ENCODE measurements at places on chromosomes 6 and 20. TPM values are rescaled to one million over a fixed set of nuclear protein-coding genes. Genes with fewer than 3 reads are reported as not detected.

Gene FLRT3
- total RNA-seq: 0.92 TPM

Gene TRIM10
- not detected for total RNA-seq

Gene C20orf144
- total RNA-seq: not detected

Gene HTR1B
- not detected for total RNA-seq

Gene PRSS16
- total RNA-seq: 0.85 TPM

Gene SULF2
- total RNA-seq: 49.2 TPM

Gene NKX2-4
- total RNA-seq: not detected

Gene AURKA
- 10.8 TPM for total RNA-seq

Gene COL9A1
- 4.6 TPM for total RNA-seq

Gene MCCD1
- not detected for total RNA-seq

Gene DEFB125
- total RNA-seq: not detected

DNA sequence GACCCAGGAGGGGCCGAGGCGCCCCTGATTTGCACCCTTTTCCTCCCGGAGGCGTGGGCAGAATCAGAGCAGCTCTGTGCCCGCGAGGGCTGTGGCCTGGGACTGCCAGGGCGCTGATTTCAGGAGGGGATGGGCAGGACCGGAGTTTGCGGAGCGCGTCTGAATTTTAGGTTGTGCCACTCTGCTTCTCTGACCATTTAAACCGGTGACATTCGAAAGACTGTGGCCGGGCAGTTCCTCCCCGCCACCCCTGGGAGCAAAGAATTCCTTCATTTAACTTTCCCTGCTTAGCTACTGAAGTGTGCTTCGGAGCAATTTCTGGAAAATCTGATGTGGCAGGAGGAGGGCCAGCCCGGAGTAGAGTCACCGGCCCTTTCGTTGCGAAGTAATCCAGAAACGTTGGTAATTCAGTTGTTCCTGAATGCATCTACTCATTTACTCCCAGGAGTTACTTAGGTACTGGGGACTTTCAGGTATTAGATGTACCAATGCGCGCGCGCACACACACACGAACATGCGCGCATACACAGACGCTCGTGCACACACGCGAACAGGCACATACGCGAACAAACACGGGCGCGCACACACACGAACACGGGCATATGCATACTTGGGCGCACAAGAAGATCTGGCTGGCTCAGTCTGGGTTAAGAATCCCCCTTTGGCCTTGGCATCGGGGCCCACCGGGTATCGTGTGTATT lies 568 bp downstream of the CCDC170 start:
- peak; percentile 81 for DNase-seq

DNA sequence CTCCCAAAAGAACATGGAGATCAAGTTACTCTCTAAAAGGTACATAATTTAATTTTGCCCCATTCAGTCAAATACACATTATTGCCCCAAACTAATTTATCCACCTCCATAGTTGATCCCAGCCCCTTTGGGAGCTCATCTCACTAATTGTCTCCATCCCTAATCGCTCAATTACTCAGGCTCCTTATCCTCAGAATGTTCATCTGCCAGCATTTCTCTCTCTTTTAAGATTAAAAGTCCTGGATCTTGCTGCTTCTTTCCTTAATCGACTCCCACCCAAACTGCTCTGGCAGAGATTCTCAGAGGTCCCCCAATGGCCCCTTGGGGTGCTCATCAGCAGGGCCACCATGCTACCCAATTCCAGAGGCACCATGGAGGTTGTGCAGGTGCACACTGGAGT lies 18.4 kb upstream of the NNAT start:
- no peak for DNase-seq

GRCh38 chr6:56764081-56764566 lies 121.4 kb upstream of the DST start:
- DNase-seq: no peak

DNA sequence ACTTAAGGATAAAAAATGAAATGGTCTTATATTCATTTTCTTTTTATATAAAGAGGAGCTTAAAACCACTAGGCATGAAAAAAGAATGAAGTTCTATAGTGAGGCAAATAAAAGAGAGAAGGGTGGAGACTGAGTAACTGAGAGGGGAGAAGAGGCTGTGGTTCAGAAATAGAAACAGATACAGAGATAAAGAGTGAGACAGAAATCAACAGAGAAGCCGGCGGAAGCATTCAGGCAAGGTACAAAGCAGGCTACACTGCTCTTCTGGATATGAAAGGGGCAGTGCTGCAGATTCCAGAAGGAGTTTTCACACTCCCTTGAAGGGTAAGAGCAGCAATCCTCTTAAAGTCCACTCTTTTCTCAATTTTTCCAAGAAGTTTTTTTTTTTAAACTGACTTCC lies 29.9 kb downstream of the NFATC2 start:
- no peak for DNase-seq

- no peak for DNase-seq
Observed at GRCh38 chr6:153957394-153957793, 81.6 kb upstream of the OPRM1 start.

- peak; percentile 79 for DNase-seq
Observed at GRCh38 chr20:40493071-40493470, 196.0 kb downstream of the MAFB start.

GRCh38 chr6:170174124-170174770 lies 116.6 kb downstream of the DLL1 start:
- DNase-seq: peak; percentile 53

DNA sequence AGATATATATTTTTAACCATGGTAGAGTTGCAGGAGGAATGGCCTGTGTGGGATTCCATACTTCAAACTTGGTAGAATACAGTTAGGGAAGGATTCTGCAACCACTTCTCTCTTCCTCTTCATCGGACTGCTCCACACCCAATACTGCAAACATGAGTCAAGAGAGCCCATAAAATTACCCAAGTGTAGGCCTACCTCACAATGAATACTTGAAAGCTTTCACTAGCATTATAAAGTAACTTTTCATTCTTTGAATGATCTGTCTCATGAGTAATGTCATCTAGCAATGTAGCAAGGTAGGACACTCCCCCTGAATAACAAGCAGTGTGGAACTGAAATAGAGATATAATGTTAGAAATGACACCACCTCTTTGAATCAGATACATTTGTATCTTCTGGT lies 79.4 kb downstream of the FOXC1 start:
- DNase-seq: no peak

- no peak for DNase-seq
Observed at GRCh38 chr6:26183237-26183580, 96.0 kb downstream of the HFE start.

- no peak for DNase-seq
Observed at GRCh38 chr6:23424584-23424983, 701.4 kb upstream of the NRSN1 start.

GRCh38 chr6:18306977-18307376 lies 42.6 kb upstream of the DEK start:
- no peak for DNase-seq

DNA sequence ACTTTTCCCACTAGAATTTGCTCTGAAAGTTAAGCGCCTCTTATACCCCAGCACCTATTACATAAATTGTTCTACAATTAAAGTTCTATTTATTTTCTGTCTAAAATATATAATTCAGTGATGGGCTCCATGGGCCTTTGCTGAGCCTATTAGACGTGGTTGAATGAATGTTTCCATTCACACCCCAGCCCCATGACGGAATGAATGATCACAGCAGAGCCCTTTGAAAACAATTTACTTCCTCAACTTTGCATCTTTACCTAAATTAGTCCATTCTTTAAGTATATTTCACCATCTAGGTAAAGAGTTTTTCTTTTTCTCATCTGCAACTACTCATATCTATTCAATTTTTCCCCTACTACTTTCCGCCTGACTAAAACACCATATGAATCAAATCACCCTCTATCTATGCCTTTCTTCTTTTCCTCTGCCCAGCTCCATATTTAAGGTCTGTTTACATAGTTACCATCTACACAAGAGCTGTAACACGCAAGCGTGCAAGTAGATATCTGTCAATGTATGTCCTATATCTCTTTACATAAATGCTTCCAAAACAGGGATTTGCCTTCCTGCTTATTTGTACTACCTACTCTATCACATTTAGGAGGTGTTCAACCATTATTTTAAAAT lies 69.7 kb downstream of the ECT2L start:
- DNase-seq: no peak

DNA sequence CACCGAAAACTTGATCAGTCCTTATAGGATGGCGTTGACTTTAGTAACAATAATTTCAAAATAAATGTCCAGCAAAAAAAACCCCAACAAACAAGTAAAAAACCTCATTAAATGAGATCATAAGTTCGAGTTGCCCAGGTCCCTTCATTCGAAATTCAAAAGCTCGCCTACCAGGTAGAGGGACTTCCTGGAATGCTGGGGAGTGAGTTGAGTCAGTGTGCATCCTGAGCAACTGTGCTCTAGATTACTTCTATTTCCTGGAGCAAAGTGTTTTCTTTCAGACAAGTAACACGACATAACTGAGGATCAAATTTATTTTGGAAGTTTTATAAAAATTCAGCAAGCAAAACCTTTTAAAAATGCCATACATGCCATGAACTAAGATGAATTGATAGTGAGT lies 511.9 kb upstream of the CITED2 start:
- no peak for DNase-seq

GRCh38 chr20:14193885-14194284 lies 143.5 kb downstream of the FLRT3 start:
- DNase-seq: no peak

DNA sequence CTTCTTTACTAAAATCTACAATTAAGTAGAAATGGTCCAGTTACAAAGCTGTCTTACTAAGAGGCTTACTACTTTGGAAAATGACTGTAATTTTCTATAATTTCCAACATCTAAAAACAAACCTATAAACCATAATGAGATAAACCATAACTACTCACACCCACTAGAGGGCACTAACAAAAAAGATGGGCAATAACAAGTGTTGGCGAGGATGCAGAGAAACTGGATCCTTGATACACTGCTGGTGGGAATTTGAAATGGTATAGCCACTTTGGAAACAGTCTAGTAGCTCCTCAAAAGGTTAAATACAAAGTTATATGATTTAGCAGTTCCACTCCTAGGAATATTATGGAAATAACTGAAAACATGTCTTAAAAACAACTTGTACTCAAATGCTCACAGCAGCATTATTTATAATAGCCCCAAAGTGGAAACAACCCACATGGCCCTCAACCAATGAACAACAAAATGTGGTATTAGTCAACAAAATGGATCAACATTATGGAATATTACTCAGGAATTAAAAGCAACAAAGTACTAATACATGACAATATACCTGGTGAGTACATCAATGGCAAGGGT lies 50.6 kb downstream of the GJA10 start:
- DNase-seq: no peak

GRCh38 chr6:113732384-113732966 lies 124.7 kb upstream of the MARCKS start:
- DNase-seq: peak; percentile 67

GRCh38 chr6:41997456-41997855 lies 52.9 kb upstream of the TAF8 start:
- DNase-seq: no peak

DNA sequence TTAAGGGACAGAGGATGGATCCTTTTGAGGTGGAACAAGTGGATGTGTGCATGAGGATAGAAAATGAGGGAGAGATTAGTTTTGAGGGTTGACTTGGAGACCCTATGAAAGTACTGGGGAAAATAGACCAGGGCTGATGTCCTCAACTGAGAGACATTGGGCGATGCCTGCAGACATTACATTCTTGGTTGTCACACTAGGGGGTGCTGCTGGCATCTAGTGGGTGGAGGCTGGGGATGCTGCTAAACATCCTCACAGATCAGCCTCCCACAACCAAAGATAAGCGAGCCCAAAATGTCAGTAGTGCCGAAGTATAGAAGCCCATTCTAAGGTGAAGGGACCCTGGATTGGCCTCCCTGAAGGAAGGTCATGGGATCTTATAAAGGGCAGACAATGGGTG lies 63.3 kb downstream of the MOCS1 start:
- no peak for DNase-seq

DNA sequence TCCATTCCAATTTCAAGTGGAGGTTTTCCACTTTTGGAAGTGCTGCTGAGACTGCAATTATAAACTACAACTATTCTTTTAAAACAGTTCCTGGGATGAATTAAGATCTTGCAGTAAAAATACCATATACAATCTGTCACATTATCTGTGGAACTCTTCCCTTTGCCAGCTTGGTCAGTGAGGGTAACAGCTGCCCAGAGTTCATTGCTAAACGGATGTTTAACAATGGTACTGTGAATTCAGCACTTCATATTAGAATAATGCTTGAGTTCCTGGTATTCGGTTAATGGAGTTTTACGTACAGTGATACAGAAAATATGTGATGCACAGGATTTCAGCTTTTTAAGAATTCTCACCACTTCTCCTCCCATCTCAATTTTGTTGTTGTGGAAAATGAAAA lies 51.5 kb downstream of the KCNS1 start:
- no peak for DNase-seq

DNA sequence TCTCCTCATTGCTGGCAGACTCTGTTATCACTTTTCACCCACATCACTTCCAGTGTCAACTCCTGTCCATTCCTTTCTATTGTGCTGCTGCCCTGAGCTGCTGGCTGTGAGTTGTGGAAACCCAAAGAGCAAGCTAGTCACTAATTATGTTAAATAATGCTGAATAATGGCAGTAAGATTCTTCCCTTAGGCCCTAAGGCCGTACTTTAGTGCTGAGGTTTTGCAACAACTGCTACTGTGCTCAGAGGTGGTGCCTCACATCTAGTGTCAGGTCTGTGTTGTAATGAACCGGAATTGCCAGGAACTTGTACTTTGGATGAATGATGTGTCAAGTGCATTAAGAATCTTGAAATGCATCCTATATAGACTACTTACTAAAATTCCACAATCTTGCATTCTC lies 372.2 kb upstream of the RNF217 start:
- DNase-seq: no peak

GRCh38 chr6:167350731-167351655 lies 26.1 kb downstream of the TTLL2 start:
- DNase-seq: peak; percentile 56

DNA sequence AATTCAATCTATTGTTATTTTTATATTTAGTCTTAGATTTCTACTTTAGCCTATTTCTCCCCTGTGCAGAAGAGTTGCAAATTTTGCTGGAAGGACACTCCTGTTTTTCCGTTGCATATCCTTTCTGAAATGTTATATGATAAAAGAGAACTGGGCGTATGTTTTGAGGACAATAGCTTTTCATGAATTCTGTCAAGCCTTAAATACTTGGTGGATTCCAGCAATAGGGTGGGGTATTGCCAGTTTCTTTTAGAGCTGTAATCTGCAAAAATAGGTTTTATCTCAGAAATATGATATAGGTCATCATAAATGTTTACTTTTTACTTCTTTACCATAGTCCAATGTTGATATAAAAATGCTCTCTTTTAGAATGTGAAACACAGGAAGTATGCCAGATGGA lies 42.0 kb downstream of the VTA1 start:
- DNase-seq: no peak

GRCh38 chr6:2101213-2101612 lies 144.2 kb downstream of the GMDS start:
- no peak for DNase-seq

- no peak for DNase-seq
Observed at GRCh38 chr6:33623895-33624381, 2.8 kb downstream of the ITPR3 start.

DNA sequence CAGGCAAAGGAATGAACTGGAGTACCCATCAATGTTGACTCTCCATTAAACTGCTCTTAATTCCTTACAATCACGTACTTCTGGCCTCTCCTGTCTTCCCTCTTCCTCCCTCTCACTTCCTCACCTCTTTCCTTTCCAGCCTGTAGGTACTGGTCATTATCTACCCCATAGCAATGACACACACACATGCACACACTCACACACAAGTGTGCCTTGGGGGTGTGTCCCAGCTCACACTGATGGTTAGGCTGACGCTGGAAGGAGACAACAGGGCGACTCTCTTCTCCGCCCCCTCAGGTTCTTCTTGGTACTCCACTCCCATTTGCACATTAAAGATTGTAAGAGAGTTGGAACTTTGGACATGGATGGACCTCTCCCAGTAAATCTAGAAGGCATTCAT lies 14.0 kb upstream of the SERPINB9 start:
- DNase-seq: no peak
